ENCODE measurements at places on chromosomes 3 and 15.

DNA sequence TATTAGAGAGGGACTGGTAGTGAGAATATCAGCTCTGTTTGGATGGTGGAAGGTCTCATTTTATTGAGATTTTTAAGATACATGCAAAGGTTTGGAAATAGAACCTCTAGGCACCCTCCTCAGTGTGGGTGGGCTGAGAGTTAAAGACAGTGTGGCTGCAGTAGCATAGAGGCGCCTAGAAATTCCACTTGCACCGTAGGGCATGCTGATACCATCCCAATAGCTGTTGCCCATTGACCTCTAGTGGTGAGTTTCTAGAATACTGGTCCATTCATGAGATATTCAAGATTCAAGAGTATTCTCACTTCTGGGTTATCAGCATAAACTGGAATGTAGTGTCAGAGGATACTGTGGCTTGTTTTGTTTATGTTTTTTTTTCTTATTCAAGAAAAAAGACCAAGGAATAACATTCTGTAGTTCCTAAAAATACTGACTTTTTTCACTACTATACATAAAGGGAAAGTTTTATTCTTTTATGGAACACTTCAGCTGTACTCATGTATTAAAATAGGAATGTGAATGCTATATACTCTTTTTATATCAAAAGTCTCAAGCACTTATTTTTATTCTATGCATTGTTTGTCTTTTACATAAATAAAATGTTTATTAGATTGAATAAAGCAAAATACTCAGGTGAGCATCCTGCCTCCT lies 87.2 kb downstream of the TGFBR2 start:
- no peak for DNase-seq

- DNase-seq = no peak
Observed at GRCh38 chr3:141477224-141477623, 9.6 kb upstream of the RASA2 start.

GRCh38 chr3:49019941-49020329 lies 1.6 kb upstream of the DALRD3 start:
- DNase-seq = no peak

DNA sequence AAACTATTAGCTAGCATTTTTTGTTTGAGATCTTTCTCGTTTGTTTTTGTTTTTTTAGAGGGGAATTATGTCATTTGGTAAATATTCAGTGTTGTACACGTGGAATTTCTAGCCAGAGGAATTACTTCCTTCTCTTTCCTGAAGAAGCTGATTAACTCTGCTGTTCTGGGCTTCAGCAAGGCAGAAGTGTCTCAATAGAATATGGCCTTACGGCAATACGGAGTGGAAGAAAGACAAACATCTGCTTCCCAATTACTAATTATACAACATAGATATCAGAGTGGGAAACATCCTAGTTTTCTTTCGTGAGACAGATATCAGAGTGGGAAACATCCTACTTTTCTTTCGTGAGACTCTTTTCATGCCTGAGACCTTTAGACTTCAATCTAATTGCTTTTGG lies 11.9 kb downstream of the P3H2 start:
- DNase-seq = no peak

DNA sequence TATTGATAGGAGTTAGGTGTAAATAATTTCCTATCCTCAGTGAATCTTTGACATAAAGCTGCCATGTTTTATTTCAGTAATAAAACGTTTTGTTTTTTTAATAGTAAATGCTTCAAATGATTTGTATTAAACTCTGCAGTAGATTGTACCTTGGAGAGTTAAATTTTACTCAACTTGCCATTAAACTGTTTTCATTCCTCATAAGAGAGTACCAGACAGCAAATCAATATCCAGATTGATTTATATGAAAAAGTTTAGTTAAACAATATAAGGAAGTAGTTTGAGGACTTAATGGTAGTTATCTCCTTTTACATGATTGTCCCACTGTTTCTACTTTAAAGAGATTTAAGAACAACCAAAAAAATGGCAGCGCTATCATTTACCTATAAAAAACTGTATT lies 18.4 kb downstream of the ALDH1A2 start:
- no peak for DNase-seq

- no peak for DNase-seq
Observed at GRCh38 chr3:170432416-170432815, 13.7 kb downstream of the CLDN11 start.

- no peak for DNase-seq
Observed at GRCh38 chr3:171268677-171269076, 191.5 kb downstream of the TNIK start.

GRCh38 chr15:92901072-92901761 lies 1.1 kb downstream of the CHD2 start:
- DNase-seq = no peak

DNA sequence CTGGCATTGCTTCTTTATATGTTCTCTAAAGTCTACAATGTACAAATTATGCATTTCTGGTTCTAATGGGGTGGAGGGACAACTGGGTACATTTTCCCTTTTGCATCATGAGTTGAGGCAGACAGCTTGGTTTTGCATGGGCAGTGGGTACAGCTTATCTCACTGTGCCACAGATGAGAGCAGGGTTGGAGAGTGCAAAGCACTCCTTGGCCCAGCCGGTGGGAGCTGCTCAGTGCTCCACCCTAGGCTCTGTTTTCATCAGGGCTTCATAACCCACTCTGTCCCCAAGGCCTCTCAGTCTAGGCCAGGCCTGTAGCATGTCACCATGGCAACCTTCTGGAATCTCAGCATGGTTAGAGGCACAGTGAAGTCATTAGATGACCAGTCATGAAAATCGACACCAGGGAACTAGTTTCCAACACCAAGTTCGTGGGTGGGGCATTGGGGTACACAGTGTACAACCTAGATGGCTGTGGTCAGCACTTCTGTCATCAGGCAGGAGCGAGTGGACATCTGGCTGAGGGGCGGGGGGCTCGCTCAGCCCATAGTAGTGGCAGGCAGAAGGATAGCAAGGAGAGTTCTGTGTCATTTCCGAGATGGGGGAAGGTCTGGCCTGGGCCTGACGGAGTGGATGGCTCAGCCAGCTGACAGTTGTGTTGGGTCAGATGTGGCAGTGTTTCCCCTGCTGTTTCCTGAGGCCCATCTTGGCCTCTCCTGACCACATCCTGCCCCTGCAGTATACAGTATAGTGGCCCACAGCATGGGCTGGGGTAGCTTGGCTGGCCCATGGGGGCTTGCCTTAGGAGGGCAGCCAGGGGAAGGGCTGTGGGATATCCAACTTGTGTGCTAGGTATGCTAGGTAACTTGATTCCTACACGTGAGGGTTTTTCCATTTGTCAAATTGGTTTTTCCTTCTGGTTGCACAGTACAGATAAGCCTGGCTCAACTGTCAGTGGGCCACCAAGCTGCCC lies 75.7 kb upstream of the PRR23C start:
- DNase-seq = no peak

GRCh38 chr3:29239376-29239775 lies 41.5 kb upstream of the RBMS3 start:
- no peak for DNase-seq

DNA sequence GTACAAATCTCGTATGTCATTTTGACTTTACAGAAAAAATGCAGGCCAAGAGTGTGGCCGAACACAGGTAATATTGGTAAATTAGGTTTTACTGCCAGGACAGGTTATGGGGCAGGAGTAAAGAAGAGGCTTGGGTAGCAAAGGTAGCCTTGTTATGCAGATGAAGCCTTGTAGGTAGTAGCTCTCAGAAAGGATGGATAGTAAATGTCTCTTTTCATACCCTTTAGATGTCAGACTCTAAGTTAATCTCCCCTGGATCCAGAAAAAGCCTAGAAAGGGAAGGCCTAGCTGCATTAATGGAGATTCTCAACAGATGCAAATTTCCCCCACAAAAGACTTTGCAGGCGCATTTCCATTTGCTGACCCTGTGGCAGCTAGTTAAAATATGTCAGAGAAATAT lies 1445.1 kb upstream of the CADM2 start:
- DNase-seq = no peak

DNA sequence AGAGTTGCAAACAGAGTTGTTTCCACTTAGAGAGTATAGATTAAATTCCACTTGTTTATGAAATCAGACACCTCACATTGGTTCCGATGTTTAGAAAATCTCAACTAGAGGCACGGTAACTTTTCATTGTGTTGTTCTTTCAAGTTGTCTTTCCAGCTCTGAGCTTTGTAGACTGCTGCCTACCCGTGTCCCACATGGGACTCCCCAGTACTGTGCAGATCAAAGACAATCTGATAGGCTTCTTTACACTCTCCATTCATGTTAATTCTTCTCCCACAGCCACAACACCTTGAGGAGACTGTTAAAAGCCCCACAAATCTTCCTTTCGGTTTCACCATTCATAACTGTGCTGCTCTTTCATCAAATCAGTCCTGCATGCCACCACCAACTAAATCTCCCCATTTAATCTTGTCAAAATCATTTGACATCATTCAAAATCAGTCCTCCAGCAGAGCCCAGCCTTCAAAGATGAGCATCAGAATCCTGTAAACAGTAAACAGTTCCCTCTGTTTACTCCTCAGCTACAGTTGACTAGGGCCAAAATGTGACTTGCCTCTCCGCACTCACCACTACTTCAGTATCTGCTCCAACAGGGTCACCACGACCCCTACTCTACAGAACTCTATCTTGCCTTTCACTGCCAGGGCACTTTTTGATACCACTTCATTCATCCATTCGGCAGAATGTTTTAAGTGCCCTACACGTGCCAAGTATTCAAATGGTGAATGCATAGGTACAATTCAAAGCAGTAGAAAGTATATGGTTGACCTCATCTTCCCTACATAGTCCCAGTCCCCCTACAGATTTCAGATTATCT lies 8.3 kb downstream of the ANXA2 start:
- no peak for DNase-seq

DNA sequence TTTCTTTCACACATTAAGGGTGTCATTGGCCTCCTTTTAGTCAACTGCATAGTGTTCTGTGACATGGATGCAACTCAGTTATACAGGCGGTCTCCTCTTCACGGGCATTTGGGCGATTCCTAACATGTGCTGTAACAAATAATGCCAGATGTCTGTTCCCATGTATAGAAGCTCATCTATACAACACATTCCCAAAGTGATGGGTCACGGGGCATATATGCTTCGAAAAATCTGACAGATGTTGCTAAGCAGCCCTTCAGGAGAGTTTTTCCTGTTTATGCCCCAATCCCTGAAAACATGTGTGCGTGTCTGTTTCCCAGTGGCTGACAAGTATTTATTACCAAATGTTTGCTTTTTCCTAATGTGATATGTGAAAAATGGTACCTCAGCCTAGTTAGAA lies 25.8 kb downstream of the LRRK1 start:
- DNase-seq = no peak

- DNase-seq = no peak
Observed at GRCh38 chr3:37477711-37478487, 303.5 kb upstream of the LRRFIP2 start.
